ENCODE measurements at places on chromosomes 7 and 10.
A peak's percentile ranks its signal among the peaks of the same experiment; 100 is the strongest.

DNA sequence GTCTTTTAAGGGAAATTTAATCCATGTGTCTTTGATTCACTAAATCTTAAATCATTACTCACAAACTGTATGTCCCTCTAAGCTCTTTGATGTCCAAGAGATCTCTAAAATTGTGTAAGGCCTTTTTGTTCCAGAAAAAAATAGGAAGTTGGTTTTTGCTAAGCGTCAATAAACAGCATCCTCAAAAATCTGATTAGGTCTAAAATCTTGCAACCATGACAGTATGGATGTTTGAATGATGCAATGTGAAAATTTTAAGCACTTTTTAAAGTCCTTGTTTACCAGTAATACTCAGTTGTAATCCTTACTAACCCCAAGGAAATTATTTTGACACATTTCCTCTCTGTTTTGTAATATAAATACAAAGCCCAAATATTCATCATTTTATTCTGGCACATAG, 6.8 kb downstream of the MET start:
- peak; percentile 40 for DNase-seq

GRCh38 chr10:125375210-125375609, 214.8 kb upstream of the CTBP2 start:
- DNase-seq, result no peak

GRCh38 chr7:155979566-155979965, 167.3 kb upstream of the SHH start:
- DNase-seq, result no peak

GRCh38 chr10:86871563-86872183, 85.7 kb downstream of the MMRN2 start:
- DNase-seq, result no peak

DNA sequence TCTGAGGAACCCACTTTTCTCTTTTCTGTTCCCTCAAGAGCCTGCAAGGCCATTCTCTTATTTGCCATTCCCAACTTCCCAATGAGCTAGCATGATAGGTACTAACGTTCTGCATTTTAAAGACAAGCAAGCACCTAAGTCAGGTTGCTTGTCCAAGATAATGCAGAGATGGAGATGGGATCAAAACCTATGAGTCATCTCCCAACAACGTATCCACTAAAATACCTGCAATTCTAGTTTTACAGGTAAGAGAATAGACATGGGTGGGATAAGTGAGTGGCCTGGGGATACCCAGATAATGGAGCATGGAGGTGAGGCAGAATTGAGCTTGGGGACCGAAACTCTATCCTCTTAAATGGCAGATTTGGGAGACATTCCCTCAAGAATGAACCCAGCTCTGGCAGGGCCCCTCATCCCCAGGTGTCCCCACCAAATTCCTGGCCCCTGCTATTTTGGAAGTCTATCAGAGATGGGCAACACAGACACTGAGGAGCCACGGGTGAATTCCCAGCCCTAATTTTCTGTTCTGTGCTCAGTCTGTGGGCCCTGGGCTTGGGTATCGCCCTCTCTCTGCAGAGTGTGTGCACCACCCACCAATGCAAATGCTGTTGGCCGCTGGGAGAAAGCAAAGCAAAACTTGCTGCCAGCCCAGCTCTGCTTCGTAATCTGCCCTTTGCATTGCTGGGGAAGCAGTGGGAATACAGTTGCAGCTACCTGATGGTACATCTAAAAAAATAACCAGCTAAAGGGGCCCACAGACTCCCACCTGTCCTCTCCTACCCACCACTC, 98.3 kb downstream of the KCNMA1 start:
- no peak for DNase-seq

- no peak for DNase-seq
Observed at GRCh38 chr10:90394311-90394710, 463.5 kb downstream of the HTR7 start.

GRCh38 chr7:17968791-17969715, 28.8 kb upstream of the SNX13 start:
- DNase-seq, result no peak

- DNase-seq, result peak; percentile 46
Observed at GRCh38 chr10:35336921-35337823, 863 bp downstream of the CCNY start.

GRCh38 chr7:132828502-132828901, 252.2 kb upstream of the PLXNA4 start:
- DNase-seq, result no peak

DNA sequence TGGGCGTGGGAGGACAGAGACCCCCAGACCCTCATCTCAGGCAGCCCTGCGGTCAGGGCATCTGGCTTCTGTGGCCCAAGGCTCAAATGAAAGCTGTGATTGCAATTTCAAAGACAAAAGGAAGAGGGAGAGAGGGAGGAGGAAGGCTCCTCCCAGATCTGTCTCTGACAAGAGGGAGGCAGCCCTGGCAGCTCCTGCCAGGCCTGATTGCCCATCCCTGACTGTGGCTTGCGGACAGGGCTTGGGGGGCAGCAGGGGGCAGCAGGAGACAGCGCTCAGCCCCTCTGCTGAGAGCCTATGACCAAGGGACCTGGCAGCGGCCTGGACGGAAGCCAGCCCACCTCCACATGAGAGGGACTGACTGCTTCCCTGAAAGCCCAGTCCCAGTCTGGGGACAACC, 91.8 kb downstream of the PTPRN2 start:
- DNase-seq, result peak; percentile 1

DNA sequence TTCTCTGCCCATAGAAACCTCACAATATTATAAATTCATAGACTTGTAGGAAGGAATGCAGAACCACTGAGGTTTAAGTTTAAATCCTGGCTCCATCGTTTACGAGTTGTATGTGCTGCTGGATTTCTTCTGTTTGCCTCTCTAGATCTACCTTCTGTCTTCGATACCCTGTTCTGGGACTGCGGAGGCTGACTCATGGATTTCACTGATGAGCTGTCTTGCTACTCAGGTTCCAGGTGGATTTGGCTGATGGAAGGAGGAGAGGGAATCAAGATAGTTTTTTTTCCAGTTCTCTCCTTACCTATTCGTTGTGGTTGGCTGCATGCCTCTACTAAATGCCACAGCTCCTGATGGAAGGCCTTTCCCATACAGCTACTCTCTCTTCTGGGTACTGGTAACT, 375.8 kb downstream of the REEP3 start:
- DNase-seq, result no peak

GRCh38 chr7:116871061-116871700, 8.8 kb downstream of the CAPZA2 start:
- no peak for DNase-seq

GRCh38 chr7:20306180-20306946, 24.3 kb upstream of the ITGB8 start:
- DNase-seq, result no peak

DNA sequence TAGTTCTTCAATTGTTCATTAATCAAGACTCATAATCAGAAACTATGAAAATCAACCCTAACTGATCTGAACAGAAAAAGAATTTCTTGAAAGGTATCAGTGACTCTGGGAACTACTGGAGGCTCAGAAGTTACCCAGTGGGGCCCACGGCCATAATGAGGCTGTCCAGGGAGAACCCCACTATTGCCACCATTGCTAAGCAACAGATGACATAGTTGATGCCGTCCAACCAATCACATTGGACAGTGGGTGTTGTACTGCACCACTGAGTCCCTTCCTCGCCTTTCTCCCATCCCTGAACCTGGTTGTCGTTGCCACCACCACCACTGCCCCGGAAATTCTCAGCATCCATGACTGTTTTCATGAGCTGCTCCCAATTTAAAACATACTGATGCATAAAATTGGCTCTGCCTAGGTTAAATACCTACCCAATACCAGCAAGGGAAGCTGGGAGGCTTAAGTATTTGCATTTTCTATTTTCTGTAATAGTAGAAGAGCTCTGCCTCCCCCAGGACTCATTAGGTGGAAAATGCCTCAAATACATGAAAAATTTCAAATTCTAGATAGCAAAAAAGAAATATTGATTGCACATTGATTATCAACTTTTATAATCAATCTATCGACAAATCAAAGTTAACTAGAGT, 26.7 kb upstream of the USP6NL start:
- no peak for DNase-seq

DNA sequence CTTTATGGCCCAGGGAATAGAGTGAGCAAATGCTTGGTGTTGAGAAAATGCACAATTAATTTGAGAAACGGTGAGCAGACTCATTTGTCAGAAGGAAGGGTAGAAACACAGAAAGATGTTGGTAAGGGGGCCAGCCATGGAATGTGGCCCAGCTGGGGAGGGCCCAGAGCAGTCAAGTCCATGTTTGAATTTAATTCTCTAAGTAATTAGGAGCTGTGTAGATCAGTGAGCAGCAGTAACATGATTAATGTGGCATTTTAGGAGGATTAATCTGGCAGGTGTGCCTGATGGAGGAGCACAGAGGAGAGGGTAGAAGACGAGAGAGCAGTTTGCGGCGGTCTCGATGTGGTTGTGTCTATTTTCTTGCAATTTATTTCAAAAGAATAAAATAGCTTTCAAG, 218.7 kb downstream of the FRMD4A start:
- no peak for DNase-seq

GRCh38 chr10:73732426-73732825, 11.7 kb upstream of the SEC24C start:
- no peak for DNase-seq

GRCh38 chr7:103003004-103003403, 71.6 kb downstream of the FBXL13 start:
- no peak for DNase-seq

GRCh38 chr7:26101361-26102151, 50.4 kb upstream of the NFE2L3 start:
- peak; percentile 11 for DNase-seq

DNA sequence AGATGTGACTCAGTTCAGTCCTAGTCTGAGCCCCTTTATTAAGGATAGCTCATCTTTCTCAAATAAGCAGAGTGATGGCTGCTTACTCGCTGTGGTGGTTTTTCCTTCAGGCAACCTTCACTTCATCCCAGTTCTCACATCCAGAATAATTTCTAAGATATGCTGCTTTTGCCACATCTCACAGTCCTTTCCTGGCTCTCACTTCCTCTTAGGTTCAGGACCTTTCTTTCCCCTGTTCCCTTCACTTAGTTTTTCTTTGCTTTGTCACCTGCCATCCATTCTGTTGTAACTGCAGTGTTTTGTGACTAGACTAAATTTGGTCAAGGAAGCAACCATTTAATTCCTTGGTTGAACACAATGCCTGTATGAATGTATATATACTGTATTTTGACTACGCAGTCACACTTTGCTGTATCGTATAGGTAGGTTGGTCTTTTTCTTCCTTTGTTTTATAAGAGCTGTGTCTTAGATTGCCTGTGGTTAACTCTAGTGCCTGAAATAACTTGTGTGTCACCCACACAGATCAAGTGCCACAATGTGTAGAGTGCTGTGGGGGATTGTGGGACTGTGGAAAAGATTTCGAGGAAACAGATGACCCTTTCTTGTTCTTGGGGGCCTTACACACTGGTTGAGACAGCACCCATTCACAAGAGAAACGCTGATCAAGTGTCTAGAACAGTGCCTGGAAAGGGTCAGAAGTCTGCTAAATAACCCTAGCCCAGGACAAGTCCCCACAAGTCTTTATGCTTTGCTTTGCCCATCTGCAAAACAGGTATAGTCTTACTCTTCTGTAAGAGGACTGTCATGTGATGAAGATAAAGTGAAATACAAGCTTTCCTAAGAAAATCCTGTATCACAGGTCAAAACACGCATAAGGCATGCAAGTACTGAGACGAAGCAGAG, 2.6 kb downstream of the ZNF655 start:
- peak; percentile 18 for DNase-seq

DNA sequence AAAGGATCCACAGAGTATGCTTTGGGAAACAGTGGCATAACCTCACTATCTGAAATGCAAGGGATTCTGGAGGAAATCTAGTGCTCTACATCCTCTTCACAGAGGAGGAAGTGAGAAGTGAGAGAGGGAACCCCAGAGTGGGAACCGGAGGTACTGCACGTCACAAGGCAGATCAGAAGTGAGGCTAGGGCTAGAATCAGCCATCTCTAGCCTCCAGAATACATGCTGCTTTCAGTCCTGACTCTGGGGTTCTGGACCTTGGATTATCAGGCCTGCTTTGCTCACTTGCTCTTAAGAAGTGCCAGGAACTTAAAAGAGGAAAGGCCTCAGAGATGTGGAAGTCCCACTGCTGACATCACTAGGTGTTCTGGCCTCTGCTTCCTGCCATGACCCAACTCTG, 25.7 kb downstream of the ZNF503 start:
- DNase-seq, result peak; percentile 64

DNA sequence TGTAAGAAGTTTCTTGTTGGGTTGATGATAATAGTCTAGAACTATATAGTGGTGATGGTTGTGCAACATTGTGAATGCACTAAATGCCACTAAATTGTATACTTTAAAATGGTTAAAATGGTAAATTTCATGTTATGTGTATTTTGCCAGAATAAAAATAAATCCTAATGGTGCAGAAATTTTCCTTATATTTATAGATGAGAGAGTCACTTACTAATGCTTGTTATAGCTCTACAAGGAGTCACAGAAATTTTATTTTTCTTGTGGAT, 21.1 kb downstream of the SPAG6 start:
- no peak for DNase-seq
